ENCODE measurements at places on chromosomes 6 and 20. TPM values are rescaled to one million over a fixed set of nuclear protein-coding genes. Genes with fewer than 3 reads are reported as not detected.

GRCh38 chr6:119201480-119201879 is 123.0 kb upstream of the FAM184A start:
- no peak for DNase-seq

DNA sequence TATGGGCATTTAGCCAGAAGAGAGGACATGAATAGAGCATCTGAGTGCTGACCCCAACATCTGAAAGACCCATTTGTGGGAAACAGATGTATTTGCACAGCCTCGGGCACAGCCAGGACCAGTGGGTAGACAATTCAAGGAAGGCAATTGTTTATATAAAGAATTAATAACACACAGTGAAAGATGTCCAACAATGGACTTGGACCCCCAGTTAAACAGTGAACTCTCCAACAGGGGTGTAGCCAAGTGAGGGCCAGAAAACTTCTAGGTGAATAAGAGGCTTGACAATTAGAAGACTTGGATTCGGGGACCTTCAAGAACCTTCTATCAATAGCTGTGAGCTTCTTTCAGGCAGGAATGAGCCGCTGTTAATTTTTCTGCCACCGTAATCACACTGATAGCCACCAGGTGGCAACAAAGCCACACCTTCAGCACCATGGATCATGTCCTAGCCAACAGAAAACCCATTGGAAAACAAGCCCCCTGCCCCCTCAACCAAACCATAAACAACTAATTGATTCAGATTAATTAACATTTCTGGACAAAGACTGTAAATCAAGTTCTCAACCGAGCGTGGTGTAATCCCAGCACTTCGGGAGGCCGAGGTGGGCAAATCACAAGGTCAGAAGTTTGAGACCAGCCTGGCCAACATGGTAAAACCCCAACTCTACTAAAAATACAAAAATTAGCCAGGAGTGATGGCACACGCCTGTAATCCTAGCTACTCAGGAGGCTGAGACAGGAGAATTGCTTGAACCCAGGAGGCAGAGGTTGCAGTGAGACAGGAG is 8.8 kb upstream of the SRSF6 start:
- peak; percentile 34 for DNase-seq

SGK2 gene
- total RNA-seq = 0.41 TPM

DNA sequence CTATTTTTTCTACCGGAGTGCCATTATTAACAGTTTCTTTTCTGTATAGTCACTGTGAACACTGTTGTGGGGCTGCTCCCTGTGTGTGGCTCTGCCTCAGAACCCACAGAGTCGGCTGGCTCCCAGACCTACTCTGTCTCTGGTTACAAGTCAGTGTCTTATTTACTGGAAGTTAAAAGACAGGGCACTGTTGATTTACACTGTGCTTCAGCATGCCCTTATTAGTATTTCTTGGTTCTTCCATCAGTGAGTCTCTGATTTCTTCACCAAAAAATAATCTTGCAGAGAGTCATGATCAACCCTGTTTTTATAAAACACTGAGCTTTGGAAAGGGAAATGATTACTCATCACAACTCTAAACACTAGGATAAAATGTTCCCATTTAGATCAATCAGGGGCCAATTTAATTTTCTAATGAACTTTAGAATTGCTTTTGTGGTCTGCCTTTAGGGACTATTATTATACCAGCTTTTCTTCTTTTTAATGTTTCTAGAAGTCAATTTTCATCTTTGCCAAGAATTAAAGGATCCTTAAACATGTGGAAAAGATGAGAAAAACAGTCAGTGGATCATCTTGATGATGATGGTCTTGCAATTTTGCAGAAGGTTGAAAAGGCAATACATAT is 92.6 kb downstream of the UTRN start:
- peak; percentile 7 for DNase-seq

DNA sequence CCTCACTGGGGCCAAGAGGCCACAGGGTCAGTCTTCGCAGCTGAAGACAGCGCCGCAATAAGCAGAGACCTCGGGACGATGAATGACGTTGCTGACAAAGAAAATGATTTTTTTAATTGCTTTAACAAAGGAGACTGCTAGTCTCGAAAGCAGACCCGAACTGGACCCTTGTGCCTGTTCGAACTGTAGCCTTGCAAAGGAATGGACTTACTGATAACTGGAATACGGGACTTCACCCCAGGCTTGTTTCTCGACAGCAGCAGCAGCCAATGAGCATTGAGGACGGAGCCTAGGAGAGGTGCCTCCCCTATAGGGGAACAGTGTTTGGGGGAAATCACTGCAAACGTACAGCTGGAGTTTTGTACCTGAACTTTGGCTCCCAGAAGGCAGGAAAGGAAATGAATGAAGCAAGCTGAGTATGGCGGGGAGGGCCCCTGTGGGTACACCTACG is 1.3 kb upstream of the TAF4 start:
- peak; percentile 41 for DNase-seq

EEF1E1 gene
- 23.2 TPM for total RNA-seq

DNA sequence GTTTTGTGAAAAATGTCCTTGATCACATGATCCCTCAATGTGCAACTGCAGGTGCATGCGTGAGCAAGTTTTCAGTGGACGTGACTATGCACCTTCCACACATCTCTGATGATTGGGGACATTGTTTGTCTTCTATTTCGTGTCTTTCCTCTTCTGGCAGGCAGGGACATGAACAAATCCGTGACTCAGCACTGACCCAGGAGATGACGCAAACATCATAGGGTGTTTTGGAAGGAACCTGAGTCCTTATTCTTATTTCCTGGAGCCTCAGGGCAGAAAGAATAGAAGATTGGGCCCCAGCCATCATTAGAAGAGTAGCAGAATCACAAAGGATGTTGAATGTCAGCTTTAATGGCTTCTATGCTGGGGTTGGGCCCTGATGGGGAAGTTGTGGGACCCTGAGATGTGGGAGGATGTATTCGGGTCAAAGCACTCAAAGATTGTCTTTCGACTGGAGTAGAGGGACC is 11.9 kb upstream of the SIRPD start:
- DNase-seq = no peak

- DNase-seq = no peak
Observed at GRCh38 chr20:32580970-32581838, 3.9 kb downstream of the NOL4L start.

NEDD9 gene
- 39.1 TPM for total RNA-seq

RUNX2 gene
- total RNA-seq = 0.41 TPM

PRDM1 gene
- total RNA-seq = 1.6 TPM

- no peak for DNase-seq
Observed at GRCh38 chr6:144635051-144635450, 349.9 kb downstream of the UTRN start.

GRCh38 chr6:105106260-105106659 is 73.6 kb downstream of the POPDC3 start:
- DNase-seq = no peak

RGS17 gene
- total RNA-seq = 112 TPM

CST5 gene
- total RNA-seq = not detected

GRCh38 chr6:16179970-16180431 is 51.1 kb downstream of the MYLIP start:
- no peak for DNase-seq

GRM1 gene
- total RNA-seq = 14.3 TPM

- DNase-seq = no peak
Observed at GRCh38 chr20:62728781-62729300, 20.2 kb downstream of the NTSR1 start.

DNA sequence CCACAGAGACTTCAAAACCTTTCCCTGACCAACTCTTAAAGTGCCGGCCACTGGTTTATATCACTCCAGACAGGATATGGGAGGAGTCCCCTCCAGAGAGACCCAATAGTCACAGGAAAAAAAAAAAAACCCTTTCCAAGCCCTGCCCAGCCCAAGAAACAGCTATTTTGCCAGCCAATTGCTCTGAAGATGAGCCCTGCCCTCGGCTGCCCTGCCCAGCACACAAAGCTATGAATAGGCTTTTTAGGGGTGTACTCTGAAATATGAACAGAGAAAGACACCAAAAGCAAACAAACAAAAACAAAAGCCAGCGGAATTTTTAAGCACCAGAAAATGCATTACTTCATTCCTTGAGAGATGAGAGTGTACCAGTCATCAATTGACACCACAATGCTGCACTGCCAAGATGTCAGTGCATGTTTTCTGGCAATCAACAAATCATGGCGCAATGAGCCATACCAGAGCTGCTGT is 275.1 kb downstream of the C6orf118 start:
- no peak for DNase-seq

DNA sequence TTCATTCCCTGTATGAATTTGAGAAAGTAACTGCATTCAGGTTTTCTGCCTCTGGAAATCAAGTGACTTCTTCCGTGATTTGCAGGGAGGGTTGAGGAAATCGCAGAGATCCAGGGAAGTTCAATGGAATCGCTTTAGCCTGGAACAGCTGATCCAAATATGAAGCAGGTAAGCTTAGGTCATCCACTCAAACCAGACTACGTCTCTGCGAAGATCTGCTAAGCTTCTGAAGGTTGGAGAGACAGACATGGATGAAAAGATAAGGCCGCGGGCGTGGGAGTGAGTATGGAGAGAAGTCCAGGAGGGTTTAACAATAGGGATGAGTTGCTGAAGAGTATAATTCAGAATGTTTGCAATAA is 34.2 kb upstream of the BTN3A2 start:
- no peak for DNase-seq

- DNase-seq = no peak
Observed at GRCh38 chr6:162612613-162613012, 115.0 kb downstream of the PRKN start.

BHLHE23 gene
- total RNA-seq = not detected

Data from frontal cortex (tissue), 4 donors.